ENCODE measurements at places on chromosomes 6 and 20.

DNA sequence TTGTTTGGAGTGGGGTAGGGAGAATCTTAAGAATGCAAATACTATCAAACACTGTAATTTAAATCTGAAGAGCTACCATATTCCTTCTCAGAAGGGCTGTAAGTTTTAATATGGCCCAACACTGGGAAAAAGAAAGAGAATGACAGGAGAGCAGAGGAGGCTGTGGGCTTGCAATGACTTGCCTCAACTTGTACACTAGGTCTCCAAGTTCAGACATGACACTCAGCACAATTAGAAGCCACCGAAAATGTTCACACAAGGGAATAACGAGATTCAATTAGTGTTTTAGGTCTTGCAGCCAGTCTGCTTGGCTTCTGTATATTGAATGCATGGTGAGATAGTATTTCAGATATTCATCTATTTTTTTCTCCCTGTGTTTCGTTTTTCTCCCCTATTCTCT is 89.4 kb downstream of the HS3ST5 start:
- DNase-seq: no peak

GRCh38 chr6:131285548-131285947 is 150.3 kb downstream of the AKAP7 start:
- no peak for DNase-seq

- DNase-seq: no peak
Measured at GRCh38 chr6:16816891-16817290, 55.6 kb upstream of the ATXN1 start.

DNA sequence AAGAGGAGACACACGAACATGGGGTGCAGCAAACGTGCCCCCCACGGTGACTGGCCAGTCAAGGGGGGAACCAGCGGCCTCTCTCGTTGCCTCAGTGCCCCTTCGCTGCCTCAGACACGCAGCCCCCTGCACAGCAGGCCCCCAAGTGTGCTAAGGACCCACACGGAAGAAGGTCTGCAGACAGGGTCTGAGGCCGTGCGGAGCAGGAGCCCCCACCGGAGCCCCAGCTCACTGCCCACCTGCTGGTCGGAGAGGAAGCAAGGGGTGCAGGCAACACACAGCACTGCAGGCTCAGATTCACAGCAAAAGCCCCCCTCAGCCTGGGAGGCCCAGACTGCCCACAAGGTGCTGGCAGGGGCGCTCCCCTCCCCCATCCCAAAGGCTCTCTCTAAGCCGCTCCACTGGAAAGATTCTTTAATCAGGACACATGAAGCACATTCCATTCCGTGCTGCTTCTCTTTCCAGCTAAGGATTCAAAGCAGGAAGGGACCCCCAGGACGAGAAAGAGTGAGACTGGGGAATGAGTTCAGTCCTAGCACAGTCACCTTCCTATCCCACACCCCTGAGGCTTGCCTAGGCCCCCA is 105.1 kb downstream of the SLC23A2 start:
- no peak for DNase-seq

DNA sequence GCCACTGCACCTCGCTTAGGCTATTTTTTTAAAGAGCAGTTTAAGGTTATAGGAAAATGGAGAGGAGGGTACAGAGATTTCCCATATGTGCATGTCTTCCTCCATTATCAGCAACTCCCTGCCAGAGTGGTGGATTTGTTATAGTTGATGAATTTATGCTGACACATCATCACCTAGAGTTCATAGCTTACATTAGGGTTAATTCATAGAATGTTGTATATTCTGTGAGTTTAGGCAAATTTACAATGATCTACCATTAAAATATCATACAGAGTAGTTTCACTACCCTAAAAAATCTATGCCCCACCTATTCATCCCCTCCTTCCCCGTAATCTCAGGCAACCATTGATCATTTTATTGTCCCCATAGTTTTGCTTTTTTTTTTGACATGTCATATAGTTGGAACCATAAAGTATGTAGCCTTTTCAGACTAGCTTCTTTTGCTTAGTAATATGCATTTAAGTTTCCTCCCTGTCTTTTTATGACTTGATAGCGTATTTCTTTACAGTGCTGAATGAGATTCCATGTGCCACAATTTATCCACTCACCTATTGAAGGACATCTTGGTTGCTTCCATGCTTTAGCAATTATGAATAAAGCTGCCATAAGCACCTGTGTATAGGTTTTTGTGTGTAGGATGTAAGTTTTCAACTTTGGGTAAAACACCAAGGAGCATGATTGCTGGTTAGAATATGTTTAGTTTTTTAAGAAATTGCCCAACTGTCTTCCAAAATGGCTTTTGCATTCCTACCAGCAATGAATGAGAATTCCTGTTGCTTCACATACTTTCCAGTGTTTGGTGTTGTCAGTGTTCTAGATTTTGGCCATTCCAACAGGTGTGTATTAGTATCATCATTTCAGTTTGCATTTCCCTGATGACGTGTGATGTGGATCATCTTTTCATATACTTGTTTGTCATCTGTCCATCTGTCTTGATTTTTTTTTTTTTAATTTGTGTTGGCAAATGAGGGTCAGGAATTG is 60.2 kb downstream of the NCOA3 start:
- no peak for DNase-seq

- no peak for DNase-seq
Measured at GRCh38 chr6:13989496-13990144, 64.9 kb downstream of the RNF182 start.

DNA sequence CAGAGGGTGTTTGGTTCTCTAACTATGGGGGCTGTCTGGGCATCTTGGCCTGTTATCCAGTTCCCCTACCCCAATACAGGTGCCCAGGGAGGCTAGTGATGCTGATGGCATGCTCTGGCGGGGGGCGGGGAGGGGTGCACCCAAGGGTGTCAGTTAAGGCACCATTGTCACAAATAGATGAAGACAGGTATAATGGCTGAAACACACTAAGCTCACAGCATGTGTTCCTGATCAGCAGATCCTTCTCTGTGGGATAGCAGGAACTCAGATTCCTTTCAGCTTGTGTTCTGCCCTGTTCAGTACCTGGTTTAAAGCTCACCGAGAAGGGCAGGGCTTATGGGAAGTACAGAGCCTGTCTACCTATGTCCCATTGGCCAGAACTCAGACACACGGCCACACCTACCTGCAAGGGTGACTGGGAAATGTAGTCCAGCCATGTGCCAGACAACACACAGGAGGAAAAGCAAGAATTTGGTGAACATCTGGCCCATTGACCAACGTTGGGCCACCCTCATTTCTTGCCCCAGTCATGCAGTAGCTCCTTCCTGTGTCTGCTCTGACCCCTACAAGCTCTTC is 3.4 kb upstream of the RSPO4 start:
- no peak for DNase-seq

- no peak for DNase-seq
Measured at GRCh38 chr20:63641146-63641791, 12.0 kb downstream of the STMN3 start.

GRCh38 chr6:109961611-109962041 is 16.5 kb upstream of the GPR6 start:
- DNase-seq: no peak

DNA sequence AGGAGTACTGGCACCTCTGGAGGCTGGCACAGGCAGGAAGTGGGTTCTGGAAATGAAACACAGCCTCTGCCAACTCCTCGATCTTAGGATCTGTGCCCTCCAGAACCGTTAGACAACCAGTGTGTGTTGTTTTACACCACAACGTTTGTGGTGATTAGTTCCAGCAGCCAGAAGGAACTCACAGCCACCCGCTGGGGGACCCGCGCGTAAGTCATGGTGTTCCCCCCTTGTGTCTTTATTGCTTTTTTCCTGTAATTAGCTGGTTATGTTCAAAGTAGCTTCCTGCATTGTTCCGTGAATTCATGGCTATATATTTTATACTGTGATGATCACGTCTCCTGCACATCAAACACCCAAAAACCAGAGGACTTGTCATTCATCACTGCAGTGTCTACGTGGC is 117.4 kb downstream of the RNASET2 start:
- no peak for DNase-seq

DNA sequence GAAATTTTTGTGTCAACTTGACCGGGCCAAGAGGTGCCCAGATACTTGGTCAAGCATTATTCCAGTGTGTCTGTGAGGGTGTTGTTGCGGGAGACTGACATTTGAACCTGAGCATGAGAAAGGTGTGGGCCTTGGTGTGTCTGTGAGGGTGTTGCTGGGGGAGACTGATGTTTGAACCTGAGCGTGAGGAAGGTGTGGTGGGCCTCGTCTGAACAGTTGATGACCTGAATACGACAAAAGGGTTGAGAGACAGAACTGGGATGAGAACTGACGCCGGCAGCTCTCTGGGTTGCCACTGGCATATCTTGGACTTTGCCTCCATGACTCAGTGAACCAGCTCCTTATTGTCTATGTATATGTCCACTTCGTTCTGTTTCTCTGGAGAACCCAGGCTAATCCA is 240.5 kb downstream of the ERMARD start:
- DNase-seq: no peak

GRCh38 chr6:85015396-85015990 is 251.1 kb upstream of the TBX18 start:
- no peak for DNase-seq

GRCh38 chr6:117072781-117073180 is 192.6 kb upstream of the VGLL2 start:
- no peak for DNase-seq
